ENCODE measurements at places on chromosomes 2 and 18. TPM values are rescaled to one million over a fixed set of nuclear protein-coding genes. Genes with fewer than 3 reads are reported as not detected.

GRCh38 chr2:178205853-178206521 is 11.7 kb downstream of the OSBPL6 start:
- no peaks in the 10 kb centered on the region for H3K36me3 ChIP-seq
- no peak overlapping the region for H3K27ac ChIP-seq
- H3K4me3 ChIP-seq: no peak overlapping the region
- H3K27me3 ChIP-seq: no peaks in the 10 kb centered on the region

The ZNF638 gene
- 177 TPM for total RNA-seq

GRCh38 chr18:8005870-8006569 is 438.9 kb downstream of the PTPRM start:
- no peak overlapping the region for H3K4me3 ChIP-seq
- DNase-seq: no peak
- H3K27me3 ChIP-seq: no peaks in the 10 kb centered on the region
- no peak overlapping the region for H3K27ac ChIP-seq
- no peaks in the 10 kb centered on the region for H3K4me1 ChIP-seq

The DSC3 gene
- total RNA-seq: not detected

The ME2 gene
- total RNA-seq: 60.1 TPM

DNA sequence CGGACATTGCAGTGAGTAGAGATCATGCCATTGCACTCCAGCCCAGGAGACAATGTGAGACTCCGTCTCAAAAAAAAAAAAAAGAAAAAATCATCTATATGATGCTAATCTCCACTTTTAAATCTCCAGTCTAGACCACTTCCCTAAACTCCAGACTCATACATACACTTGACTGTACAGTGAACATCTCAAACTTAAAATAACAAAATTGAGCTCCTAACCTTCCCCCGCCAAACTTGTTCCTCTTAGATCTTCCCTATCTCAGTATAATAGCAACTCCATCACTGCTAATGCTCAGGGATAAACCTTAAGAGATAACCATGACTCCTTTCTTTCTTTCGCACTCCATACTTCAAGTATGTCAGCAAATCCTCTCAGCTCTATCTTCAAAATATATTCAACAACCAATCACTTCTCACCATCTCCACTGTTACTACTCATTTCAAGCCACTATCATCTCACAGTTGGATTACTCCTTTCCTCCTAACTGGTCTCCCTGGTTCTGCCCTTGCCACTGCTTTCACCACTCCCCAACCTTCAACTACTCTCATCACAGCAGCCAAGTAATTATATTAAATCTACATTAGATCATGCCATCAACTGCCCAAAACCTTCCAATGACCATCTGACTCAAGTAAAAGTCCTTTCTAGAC is 12.0 kb downstream of the MEMO1 start:
- no peak for DNase-seq
- H3K27ac ChIP-seq: no peak overlapping the region
- H3K36me3 ChIP-seq: no peaks in the 10 kb centered on the region
- no peaks in the 10 kb centered on the region for H3K4me1 ChIP-seq
- H3K27me3 ChIP-seq: no peaks in the 10 kb centered on the region

- no peak overlapping the region for H3K27ac ChIP-seq
- peaks cover 14% of the 10 kb centered on the region for H3K4me1 ChIP-seq
- H3K4me3 ChIP-seq: no peak overlapping the region
- no peaks in the 10 kb centered on the region for H3K36me3 ChIP-seq
Measured at GRCh38 chr18:50622865-50623393, 63.0 kb downstream of the MAPK4 start.

The TMEM178A gene
- 6.1 TPM for total RNA-seq

The ANKRD36C gene
- 56.5 TPM for total RNA-seq

The MLPH gene
- total RNA-seq: 1.8 TPM

DNA sequence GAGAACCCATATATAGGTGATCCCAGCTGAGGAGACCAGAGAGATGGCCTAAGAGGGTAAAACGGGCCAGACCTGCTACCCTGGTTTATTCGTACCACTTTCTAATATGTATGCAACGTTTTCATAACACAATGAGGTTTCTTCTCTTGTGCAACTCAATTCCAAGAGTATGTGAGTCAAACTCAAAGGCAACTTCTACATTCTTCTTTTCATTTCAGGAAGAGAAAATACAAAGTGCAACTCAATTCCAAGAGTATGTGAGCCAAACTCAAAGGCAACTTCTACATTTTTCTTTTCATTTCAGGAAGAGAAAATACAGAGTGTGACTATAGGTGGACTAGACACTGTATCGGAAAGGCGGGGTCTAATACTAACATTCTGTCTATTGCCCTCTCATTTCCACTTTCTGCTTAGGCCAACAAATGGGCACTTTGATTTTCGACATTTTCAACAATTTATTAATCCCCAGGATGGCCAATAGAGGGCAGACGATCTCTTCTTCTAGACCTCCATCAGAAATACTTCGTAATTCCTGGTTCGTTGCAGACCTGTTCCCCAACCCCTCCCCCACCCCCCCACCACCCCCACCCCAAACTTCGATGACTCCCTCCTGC is 3.7 kb upstream of the CRIM1 start:
- no peak overlapping the region for H3K4me3 ChIP-seq
- no peak for DNase-seq
- H3K27me3 ChIP-seq: no peaks in the 10 kb centered on the region

DNA sequence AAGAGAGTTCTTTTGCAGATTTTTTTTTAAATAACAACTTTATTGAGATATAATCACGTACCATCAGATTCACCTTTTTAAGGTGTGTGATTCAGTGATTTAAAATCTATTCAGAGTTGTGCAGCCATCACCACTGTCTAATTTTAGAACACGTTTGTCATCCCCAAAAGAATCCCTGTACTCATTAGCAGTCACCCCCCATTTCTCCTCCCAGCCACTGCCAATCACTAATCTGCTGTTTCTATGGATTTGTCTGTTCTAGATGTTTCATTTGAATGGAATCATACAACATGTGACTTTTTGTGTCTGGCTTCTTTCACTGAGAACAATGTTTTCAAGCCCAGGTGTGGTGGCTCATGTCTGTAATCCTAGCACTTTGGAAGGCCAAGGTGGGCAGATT is 55.4 kb upstream of the RAPH1 start:
- H3K27me3 ChIP-seq: no peaks in the 10 kb centered on the region
- DNase-seq: no peak
- H3K36me3 ChIP-seq: no peaks in the 10 kb centered on the region
- H3K4me3 ChIP-seq: no peak overlapping the region

The GNLY gene
- total RNA-seq: 1.6 TPM

The TGFA gene
- total RNA-seq: 1.1 TPM

- peaks cover 14% of the 10 kb centered on the region for H3K4me1 ChIP-seq
- H3K36me3 ChIP-seq: peaks cover 12% of the 10 kb centered on the region
- H3K27me3 ChIP-seq: no peaks in the 10 kb centered on the region
- DNase-seq: no peak
- no peak overlapping the region for H3K4me3 ChIP-seq
- peak overlapping the region; percentile 30 for H3K27ac ChIP-seq
Measured at GRCh38 chr2:6941299-6942046, 24.3 kb downstream of the RNF144A start.

- H3K36me3 ChIP-seq: no peaks in the 10 kb centered on the region
- H3K27me3 ChIP-seq: no peaks in the 10 kb centered on the region
- H3K27ac ChIP-seq: no peak overlapping the region
- DNase-seq: no peak
- H3K4me1 ChIP-seq: no peaks in the 10 kb centered on the region
Measured at GRCh38 chr2:158212301-158212700, 110.6 kb downstream of the UPP2 start.

DNA sequence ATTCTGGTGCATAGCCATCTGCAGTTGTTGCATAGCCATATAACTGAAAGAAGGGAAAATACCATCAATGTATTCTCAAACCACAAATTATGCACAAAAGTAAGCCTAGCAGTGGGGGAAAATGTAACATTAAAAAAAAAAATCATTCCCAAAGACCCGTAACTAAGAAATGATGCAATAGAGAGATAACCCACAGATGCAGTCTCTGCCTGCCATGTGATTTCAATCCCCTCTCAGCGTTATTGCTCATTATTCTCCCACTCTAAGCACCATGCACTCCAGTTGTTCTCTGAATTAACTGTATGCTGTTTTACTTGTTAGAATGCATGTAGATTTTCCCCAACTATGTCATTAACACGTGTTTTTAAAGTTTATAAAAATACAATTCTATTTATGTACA is 14.1 kb downstream of the DSC1 start:
- H3K27ac ChIP-seq: no peak overlapping the region
- no peaks in the 10 kb centered on the region for H3K36me3 ChIP-seq
- no peaks in the 10 kb centered on the region for H3K4me1 ChIP-seq
- H3K27me3 ChIP-seq: no peaks in the 10 kb centered on the region
- no peak for DNase-seq
- no peak overlapping the region for H3K4me3 ChIP-seq

The CDH20 gene
- total RNA-seq: not detected

- no peak overlapping the region for H3K4me3 ChIP-seq
- no peaks in the 10 kb centered on the region for H3K4me1 ChIP-seq
- no peak for DNase-seq
- H3K27ac ChIP-seq: no peak overlapping the region
- H3K36me3 ChIP-seq: no peaks in the 10 kb centered on the region
- H3K27me3 ChIP-seq: no peaks in the 10 kb centered on the region
Measured at GRCh38 chr18:51578406-51578980, 381.0 kb upstream of the MEX3C start.

The MYCN gene
- total RNA-seq: 0.33 TPM

- peak overlapping the region; percentile 56 for H3K27ac ChIP-seq
- DNase-seq: no peak
- peaks cover 58% of the 10 kb centered on the region for H3K4me1 ChIP-seq
Measured at GRCh38 chr2:40352703-40353099, 99.2 kb downstream of the SLC8A1 start.

DNA sequence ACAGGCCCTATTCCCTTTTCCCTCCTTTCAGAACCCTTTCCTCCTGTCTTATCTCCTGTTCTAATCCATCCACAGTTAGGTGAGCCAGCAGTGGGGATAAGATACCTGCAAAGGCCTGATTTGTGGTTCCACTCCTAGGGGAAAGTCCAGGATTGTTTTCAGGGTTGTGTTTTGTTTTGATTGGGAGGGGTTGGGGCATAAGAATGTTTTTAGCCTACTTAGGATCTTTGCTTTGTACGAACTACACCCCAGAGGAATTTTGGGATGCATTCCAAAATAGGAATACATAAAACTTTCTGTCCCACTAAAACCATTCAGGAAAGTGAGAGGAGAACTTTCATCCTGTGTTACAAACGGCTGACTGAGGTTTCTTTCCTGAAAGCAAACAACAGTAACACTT is 150.8 kb upstream of the PGAP1 start:
- H3K36me3 ChIP-seq: no peaks in the 10 kb centered on the region
- no peak for DNase-seq
- H3K27me3 ChIP-seq: no peaks in the 10 kb centered on the region

The SLC23A3 gene
- 0.36 TPM for total RNA-seq

GRCh38 chr2:26579025-26579722 is 62.0 kb downstream of the CIB4 start:
- no peaks in the 10 kb centered on the region for H3K36me3 ChIP-seq
- H3K27ac ChIP-seq: no peak overlapping the region
- DNase-seq: peak; percentile 15
- peaks cover 17% of the 10 kb centered on the region for H3K27me3 ChIP-seq
- H3K4me1 ChIP-seq: no peaks in the 10 kb centered on the region

DNA sequence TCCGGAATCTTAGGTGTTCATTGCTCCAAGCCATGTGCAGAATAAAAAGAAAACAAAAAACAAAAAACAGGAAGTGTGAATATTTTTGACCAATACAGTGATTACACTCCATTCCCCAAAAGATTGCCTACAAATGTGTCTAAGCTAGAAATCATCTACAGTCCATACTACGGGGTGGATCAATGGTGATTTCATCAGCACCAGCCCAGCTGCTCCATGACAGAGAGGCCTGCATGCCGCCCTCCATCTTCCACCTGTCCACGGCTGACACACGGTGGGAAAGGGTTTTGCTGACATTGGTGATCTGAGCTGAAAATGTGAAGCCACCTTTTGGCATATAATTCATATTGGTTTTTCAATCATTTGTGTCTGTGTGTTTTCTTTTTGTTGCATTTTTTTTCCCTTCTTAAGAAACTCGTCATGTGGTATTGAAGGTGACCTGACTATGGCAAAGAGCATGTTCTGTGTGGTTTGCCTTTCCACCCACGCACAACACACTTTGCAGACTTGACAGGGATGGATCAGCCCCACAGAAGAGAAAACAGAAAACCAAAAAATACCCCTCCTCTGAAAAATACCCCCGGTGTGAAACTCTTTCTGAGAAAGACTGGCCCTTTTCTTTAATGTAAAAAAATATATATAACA is 533.1 kb downstream of the RNF144A start:
- no peak overlapping the region for H3K27ac ChIP-seq
- H3K27me3 ChIP-seq: no peaks in the 10 kb centered on the region
- H3K36me3 ChIP-seq: no peaks in the 10 kb centered on the region
- no peaks in the 10 kb centered on the region for H3K4me1 ChIP-seq
- DNase-seq: no peak

DNA sequence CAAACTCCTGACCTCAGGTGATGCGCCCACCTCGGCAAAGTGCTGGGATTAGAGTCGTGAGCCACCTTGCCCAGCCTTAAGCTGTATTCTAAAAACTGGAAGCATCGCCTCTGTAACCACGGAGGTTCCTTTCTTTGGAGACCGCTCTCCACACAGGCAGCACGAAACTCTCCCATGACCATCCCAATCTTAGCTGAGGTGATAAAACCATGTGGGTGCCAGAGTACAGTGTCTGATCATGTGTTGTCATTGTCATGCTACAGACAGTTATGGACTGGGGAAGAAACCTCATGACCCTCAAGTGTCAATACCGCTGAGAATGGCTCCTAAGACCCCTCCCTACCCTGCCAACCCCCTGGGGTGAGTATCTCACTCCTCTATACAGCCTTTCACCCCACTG is 41.4 kb upstream of the EPG5 start:
- peaks cover 7% of the 10 kb centered on the region for H3K36me3 ChIP-seq
- H3K27me3 ChIP-seq: no peaks in the 10 kb centered on the region
- H3K4me3 ChIP-seq: no peak overlapping the region
- no peak overlapping the region for H3K27ac ChIP-seq
- no peaks in the 10 kb centered on the region for H3K4me1 ChIP-seq

- no peak for DNase-seq
- no peak overlapping the region for H3K27ac ChIP-seq
- H3K27me3 ChIP-seq: no peaks in the 10 kb centered on the region
- H3K4me1 ChIP-seq: no peaks in the 10 kb centered on the region
- H3K36me3 ChIP-seq: no peaks in the 10 kb centered on the region
Measured at GRCh38 chr2:236623816-236624215, 54.2 kb downstream of the ACKR3 start.

GRCh38 chr2:49770919-49771318 is 616.6 kb upstream of the FSHR start:
- no peaks in the 10 kb centered on the region for H3K4me1 ChIP-seq
- no peak overlapping the region for H3K27ac ChIP-seq
- H3K36me3 ChIP-seq: no peaks in the 10 kb centered on the region
- H3K4me3 ChIP-seq: no peak overlapping the region
- no peaks in the 10 kb centered on the region for H3K27me3 ChIP-seq
- no peak for DNase-seq

GRCh38 chr2:73759285-73759764 is 20.6 kb downstream of the DUSP11 start:
- DNase-seq: no peak
- H3K36me3 ChIP-seq: peaks cover 9% of the 10 kb centered on the region
- H3K4me1 ChIP-seq: peaks cover 14% of the 10 kb centered on the region
- H3K4me3 ChIP-seq: no peak overlapping the region
